ENCODE measurements at places on chromosomes 11 and 22. TPM values are rescaled to one million over a fixed set of nuclear protein-coding genes. Genes with fewer than 3 reads are reported as not detected.

The OR8I2 gene
- polyA plus RNA-seq = not detected

The CASP12 gene
- polyA plus RNA-seq = 0.31 TPM

The GLYATL2 gene
- 1.1 TPM for polyA plus RNA-seq

The C1QTNF5 gene
- polyA plus RNA-seq = 27.6 TPM

The APLNR gene
- 110 TPM for polyA plus RNA-seq
